ENCODE measurements at places on chromosomes 5 and 9.

DNA sequence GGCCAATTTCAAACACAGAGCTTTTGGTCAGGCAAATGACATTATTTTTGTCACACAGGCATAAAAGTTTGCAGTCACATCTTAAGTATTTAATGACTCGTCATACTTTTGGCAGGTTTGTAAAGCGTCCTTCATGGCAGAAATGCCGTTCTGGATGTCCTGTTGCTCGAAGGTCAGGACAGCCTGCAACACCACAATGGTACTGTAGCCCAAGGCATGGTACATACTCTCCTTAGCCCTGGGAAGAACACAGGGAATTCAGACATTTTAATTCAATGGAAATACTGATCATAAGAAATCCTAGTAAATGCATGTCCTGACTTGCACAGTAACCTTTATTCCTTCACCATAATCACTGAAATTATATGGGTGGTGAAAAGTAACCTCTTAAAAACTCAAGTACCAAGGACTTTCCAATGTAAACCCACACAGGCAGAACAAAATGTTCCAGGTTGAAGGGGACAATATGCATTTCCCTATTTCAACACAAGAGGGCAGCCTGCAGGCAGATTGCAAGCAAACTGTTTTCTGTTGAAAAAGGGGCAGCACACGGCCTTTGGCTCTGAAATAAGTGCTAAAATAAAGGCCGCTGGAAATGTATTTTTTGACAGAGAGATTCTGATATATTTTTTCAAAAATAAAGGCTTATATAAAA lies 95.7 kb downstream of the TTC39B start:
- DNase-seq: peak; percentile 59

- no peak for DNase-seq
Observed at GRCh38 chr5:35438786-35439185, 178.9 kb upstream of the SPEF2 start.

GRCh38 chr9:13556656-13557055 lies 277.2 kb upstream of the MPDZ start:
- no peak for DNase-seq

- DNase-seq: no peak
Observed at GRCh38 chr5:56607551-56607950, 207.8 kb upstream of the MAP3K1 start.

GRCh38 chr5:143215690-143216089 lies 187.8 kb downstream of the NR3C1 start:
- DNase-seq: no peak

- no peak for DNase-seq
Observed at GRCh38 chr5:115531787-115532367, 12.7 kb downstream of the FEM1C start.

- DNase-seq: peak; percentile 57
Observed at GRCh38 chr9:117400171-117400570, 14.7 kb downstream of the ASTN2 start.

DNA sequence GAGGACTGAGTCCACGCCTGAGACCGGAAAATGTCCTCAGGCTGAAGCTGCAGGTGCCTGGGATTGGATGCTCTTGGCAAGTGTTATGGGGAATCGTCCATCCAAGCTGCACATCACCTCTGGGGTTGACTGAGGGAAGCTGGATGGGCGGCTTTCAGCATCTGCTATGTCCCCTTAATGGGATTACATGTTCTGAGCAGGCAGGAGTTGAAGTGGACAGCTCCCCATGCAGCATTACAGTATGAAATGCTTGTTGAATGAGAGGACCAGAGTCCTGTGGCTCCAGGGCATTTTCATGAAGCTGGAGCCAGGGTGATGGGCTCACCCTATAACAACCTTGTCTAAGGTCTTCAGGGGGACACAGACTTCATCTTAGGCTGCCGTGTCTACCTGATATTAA lies 270.9 kb downstream of the HSPA4 start:
- DNase-seq: no peak

- no peak for DNase-seq
Observed at GRCh38 chr9:19513671-19514275, 105.0 kb downstream of the ACER2 start.

Measured in NCI-H1930 (cell line).